ENCODE measurements at places on chromosomes 7 and 10.

- no peak overlapping the region for H3K27ac ChIP-seq
- H3K27me3 ChIP-seq: no peaks in the 10 kb centered on the region
- peaks cover 48% of the 10 kb centered on the region for H3K4me1 ChIP-seq
- H3K36me3 ChIP-seq: peaks cover under 1% of the 10 kb centered on the region
- no peak overlapping the region for H3K4me3 ChIP-seq
Observed at GRCh38 chr7:44068054-44068453, 2.7 kb upstream of the PGAM2 start.

DNA sequence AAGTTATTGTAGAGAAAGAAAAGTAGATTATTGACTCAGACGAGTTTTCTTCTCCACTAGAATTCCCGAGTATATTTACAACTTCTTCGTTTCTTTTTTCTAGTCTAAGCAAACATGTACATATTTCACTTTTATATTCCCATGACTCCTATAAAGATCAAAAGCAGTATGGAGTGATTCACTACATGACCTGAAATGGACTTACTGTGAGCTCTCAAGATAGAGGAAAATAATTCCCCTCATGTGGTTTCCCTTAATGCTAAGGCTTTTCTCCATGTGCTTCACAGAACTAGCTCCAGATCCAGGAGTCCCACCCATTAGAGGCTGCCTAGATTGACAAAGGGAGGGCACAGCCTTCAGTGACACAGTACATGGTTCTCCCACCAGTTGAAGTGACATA lies 823.1 kb upstream of the LRRTM3 start:
- DNase-seq: no peak
- no peaks in the 10 kb centered on the region for H3K36me3 ChIP-seq
- H3K27ac ChIP-seq: no peak overlapping the region
- no peaks in the 10 kb centered on the region for H3K27me3 ChIP-seq

- no peak for DNase-seq
- no peak overlapping the region for H3K27ac ChIP-seq
- H3K27me3 ChIP-seq: no peaks in the 10 kb centered on the region
- no peaks in the 10 kb centered on the region for H3K36me3 ChIP-seq
- H3K4me3 ChIP-seq: no peak overlapping the region
- H3K4me1 ChIP-seq: no peaks in the 10 kb centered on the region
Observed at GRCh38 chr10:65754112-65754511, 1171.7 kb upstream of the LRRTM3 start.

- H3K4me1 ChIP-seq: peaks cover 6% of the 10 kb centered on the region
- no peaks in the 10 kb centered on the region for H3K27me3 ChIP-seq
Observed at GRCh38 chr7:111409714-111410422, 152.4 kb downstream of the IMMP2L start.

GRCh38 chr7:977326-978048 lies 2.1 kb upstream of the COX19 start:
- no peak for DNase-seq
- peaks cover 8% of the 10 kb centered on the region for H3K27me3 ChIP-seq
- peaks cover 37% of the 10 kb centered on the region for H3K4me1 ChIP-seq
- peak overlapping the region; percentile 90 for H3K27ac ChIP-seq
- H3K36me3 ChIP-seq: peaks cover 8% of the 10 kb centered on the region

- no peaks in the 10 kb centered on the region for H3K4me1 ChIP-seq
- peaks cover 4% of the 10 kb centered on the region for H3K27me3 ChIP-seq
- H3K36me3 ChIP-seq: peaks cover 68% of the 10 kb centered on the region
- peak; percentile 13 for DNase-seq
Observed at GRCh38 chr10:13206546-13207443, 27.4 kb downstream of the UCMA start.

DNA sequence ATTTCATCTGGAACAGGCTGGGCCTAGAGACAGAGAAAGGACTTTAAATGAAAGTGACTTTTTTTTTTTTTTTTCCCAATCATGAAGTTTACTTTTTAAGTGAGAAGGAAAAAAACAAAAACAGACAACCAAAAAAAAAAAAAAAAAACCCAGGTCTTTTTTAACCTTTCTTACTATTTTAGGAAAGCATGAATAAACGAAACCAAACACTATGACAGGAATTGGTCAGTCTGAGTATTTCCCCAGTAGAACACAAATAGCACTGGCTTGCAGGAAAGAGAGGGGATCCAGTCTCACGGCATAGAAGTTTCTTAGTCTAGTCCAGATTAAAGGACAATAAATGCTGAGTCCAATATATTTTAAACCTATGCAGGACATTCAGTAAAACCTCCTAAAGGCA lies 180.5 kb upstream of the CCDC6 start:
- peaks cover 66% of the 10 kb centered on the region for H3K36me3 ChIP-seq
- H3K27ac ChIP-seq: no peak overlapping the region
- H3K27me3 ChIP-seq: no peaks in the 10 kb centered on the region

GRCh38 chr10:5146920-5147254 lies 38.1 kb downstream of the AKR1C8 start:
- no peak overlapping the region for H3K4me3 ChIP-seq
- no peaks in the 10 kb centered on the region for H3K36me3 ChIP-seq
- H3K27me3 ChIP-seq: peaks cover 3% of the 10 kb centered on the region
- H3K4me1 ChIP-seq: no peaks in the 10 kb centered on the region
- no peak overlapping the region for H3K27ac ChIP-seq
- DNase-seq: no peak

GRCh38 chr10:43427166-43427825 lies 9.6 kb upstream of the ZNF487 start:
- peaks cover 7% of the 10 kb centered on the region for H3K4me1 ChIP-seq
- no peak overlapping the region for H3K27ac ChIP-seq
- peaks cover 13% of the 10 kb centered on the region for H3K36me3 ChIP-seq
- H3K27me3 ChIP-seq: no peaks in the 10 kb centered on the region

DNA sequence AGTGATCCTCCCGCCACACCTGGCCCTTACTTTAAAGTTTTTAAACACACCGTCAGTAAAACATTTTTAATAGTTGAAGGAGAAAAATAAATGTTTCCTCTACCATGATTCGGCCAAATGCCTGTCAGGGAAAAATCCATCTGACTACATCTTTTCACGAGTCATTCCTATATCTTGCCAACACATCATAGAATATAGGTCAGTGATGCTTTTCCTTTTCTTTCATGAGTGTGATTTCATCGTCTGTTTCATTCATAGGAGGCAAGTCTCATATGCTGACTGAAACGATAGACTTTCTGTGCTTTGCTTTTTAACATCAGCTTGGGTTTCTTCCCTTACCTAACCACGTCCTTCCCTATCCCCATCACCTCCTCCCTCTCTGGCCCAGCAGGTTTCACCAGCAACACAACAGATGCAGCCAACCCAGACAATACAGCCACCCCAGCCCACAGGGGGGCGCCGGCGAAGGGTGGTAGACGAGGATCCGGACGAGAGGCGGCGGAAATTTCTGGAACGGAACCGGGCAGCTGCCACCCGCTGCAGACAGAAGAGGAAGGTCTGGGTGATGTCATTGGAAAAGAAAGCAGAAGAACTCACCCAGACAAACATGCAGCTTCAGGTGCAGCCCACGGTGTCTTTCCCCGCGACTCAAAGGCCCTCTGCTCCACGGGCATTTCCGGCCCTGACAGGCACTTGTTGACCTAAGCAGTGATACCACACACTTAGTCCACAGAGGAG lies 149.2 kb downstream of the TRIL start:
- H3K4me3 ChIP-seq: no peak overlapping the region
- no peak for DNase-seq
- peaks cover 6% of the 10 kb centered on the region for H3K4me1 ChIP-seq

DNA sequence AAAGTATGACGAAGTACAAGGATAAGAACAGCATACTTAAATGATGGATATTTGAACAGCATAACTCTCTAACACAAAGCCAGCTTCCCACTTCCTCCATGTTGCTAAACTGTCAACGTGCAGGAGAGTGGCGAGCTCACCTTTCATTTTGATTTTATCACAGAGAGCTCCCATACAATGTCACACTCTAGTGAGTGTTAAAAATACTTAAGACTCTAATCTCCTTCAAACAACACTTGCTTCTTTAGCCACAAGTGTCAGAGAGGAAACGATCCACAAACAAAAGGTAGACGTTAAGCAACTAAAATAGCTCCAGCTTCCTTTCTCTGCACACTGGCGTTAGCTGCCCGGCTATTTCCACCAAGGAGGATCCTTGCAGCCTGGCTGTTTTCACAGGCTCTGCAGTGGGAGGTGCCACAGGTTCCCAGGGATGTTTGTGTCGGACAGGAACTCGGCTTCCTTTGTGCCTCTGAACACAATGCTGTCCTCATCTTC lies 194.6 kb downstream of the COBL start:
- H3K27me3 ChIP-seq: peaks cover 9% of the 10 kb centered on the region
- H3K4me1 ChIP-seq: peaks cover 11% of the 10 kb centered on the region
- peak; percentile 12 for DNase-seq
- no peak overlapping the region for H3K4me3 ChIP-seq

DNA sequence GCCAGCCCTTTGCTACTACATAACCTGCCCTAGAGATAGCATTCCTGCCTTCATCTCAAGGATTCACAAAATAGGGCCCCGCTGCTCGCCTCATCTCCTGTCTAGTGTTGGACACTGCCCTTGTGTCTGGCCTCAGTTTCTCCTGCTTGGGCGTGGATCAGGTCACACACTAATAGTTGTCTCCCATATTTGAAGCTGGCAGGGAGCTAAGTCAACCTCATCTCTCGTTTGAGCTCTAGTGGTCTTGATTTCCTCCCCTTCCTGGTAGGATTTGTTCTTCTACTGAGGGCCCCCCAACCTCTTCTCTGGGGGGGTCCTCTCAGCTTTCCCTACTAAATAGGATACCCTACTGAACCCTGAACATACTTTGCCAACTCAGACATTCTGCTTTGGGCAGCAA lies 42.2 kb downstream of the ADCYAP1R1 start:
- DNase-seq: no peak
- H3K36me3 ChIP-seq: no peaks in the 10 kb centered on the region
- no peak overlapping the region for H3K4me3 ChIP-seq
- no peak overlapping the region for H3K27ac ChIP-seq
- no peaks in the 10 kb centered on the region for H3K4me1 ChIP-seq
- peaks cover 15% of the 10 kb centered on the region for H3K27me3 ChIP-seq
